ENCODE measurements at places on chromosomes 5 and 9.

DNA sequence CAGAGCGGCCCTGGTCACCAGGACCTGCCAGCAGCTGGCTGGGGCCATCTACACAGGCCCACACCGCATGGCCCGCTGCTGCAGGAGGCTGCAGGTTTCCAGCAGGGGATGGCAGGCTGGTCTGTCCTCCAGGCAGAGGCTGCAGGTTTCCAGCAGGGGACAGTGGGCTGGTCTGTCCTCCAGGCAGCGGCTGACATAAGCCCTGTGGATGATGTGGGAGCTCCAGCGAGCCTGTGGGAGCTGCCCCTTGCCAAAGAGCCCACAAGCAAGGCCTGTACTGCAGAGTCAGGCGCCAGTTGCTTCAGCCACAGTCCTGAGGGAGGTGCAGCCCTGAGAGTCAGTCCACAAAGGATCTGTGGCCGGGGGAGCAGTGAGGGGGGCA lies 18.5 kb downstream of the TPPP start:
- DNase-seq, result no peak

- DNase-seq, result no peak
Observed at GRCh38 chr5:115209279-115209678, 39.6 kb upstream of the TRIM36 start.

GRCh38 chr9:5800969-5801738 lies 31.8 kb downstream of the ERMP1 start:
- DNase-seq, result peak; percentile 14

GRCh38 chr9:116234081-116234480 lies 80.5 kb downstream of the PAPPA start:
- peak; percentile 100 for DNase-seq

- DNase-seq, result peak; percentile 53
Observed at GRCh38 chr5:131536211-131536826, 98.7 kb downstream of the RAPGEF6 start.

GRCh38 chr9:89765211-89765946 lies 160.6 kb downstream of the GADD45G start:
- DNase-seq, result no peak

DNA sequence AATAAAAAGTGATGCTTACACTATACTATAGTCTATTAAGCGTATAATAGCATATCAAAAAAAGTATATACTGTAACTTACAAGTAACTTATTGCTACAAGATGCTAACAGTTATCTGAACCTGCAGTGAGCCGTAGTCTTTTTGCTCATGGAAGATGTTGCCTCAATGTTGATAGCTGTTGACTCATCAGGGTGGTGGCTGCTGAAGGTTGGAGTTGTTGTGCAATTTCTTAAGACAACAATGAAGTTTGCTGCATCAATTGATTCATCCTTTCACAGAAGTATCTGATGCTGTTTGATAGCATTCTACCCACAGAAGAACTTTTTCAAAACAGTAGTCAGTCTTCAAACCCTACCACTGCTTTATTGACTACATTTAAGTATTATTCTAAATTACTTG lies 7.8 kb upstream of the C9orf40 start:
- DNase-seq, result peak; percentile 61

- DNase-seq, result no peak
Observed at GRCh38 chr5:142253938-142254337, 70.9 kb downstream of the SPRY4 start.

GRCh38 chr9:34250721-34251120 lies 71.9 kb downstream of the UBAP1 start:
- no peak for DNase-seq

- no peak for DNase-seq
Observed at GRCh38 chr5:128118214-128118613, 34.6 kb downstream of the SLC12A2 start.

DNA sequence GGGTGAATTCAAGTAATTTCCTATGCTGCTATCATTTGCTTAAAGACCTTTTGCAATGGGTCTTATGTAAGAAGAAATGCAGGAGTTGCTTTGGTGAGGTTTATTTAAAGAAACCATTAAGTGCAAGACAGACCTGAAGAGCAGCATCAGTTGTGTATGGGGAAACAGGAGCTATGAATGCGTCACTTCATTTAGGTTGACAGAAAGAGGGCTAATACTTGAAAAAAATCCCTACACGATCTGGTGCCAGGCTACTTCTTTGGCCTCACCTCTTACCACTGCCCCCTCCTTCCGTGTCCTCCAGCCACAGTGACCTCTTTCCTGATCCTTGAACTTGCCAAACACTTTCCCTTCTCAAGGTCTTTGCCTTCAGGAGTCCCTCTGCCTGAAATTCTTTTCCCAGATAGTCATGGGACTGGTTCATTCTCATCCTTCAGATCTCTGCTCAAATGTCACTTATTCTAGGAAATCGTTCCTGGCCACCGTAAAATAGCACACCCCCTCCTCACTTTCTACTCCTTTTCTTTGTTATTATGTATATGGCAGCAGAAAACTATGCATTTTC lies 1.4 kb upstream of the JAK2 start:
- DNase-seq, result no peak

All from fibroblast of skin of right biceps (primary cell).